ENCODE measurements at places on chromosomes 5 and 9.

DNA sequence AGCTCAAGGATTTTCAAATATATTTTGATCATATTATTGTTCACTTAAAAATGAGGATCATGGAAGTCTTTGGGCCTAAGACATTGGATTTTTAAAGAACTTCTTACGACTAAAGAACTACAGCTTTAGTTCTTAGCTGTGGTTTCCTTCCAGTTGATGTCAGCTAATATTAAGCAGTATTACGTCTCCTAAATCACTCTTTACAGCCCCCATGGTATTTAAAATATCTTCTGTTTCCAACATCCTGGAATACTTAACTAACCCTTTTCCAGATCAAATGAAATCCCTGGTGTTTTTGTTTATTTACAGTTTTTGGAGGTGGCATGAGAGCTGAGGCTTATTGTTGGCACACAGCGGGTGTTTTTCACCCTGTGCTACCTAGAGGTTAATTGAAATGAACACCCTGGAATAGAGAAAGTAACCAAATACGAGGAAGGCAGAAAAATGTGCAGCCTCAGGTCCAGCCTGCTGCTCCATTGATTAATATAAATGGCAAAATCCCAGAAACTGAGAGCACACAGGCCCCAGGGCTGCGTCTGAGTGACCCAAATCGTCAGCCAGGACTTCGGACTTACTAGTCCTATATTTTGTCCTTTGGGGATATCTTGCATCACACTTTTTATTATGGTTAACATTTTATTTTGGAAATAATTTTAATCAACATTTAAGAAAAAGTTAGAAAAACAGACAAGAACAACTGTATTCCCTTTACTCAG lies 52.3 kb upstream of the ICE1 start:
- no peak for DNase-seq

DNA sequence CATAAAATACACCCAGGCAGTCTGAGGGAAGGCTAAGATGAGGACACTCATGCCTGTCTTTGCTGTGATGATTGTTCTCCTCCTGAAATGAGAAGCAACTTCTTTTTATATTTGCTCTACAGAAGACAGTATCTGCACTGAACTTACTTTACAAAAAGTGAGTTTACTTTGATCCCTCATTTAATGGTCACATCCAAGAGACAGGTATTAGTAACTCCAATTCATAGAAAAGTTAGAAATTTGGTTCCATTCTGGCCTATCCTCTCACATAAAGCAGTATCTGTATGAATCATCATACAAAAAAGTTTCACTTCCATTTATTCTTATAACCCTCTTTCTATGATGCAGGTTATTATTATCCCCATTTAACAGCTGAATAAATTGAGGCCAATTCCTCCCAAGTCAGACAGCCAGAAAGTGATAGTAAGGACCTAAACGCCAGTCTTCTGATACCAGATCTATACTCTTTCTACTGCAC lies 15.2 kb downstream of the TSTD2 start:
- DNase-seq: no peak

GRCh38 chr5:8766448-8766847 lies 779.4 kb downstream of the SEMA5A start:
- DNase-seq: no peak

DNA sequence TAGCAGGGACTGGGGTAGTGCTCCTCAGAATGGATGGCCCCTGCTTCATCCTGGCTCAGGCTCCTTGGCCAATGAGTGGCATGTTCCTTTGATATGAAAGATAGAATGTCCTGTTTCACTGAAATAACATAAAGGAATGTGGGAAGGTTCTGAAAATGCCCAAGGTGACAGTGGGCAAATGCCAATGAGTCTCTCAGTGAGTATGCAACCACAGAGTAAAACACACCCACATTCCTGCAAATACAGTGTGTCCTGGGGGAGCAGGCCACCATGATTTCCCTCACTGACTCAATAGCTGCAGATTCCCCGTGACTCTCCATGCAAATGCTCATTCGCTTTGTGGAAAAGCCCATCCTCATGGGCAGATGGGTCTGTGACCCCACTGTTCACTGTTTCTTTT lies 36.4 kb downstream of the ZNF366 start:
- no peak for DNase-seq

GRCh38 chr5:158463938-158464337 lies 605.0 kb upstream of the CLINT1 start:
- no peak for DNase-seq

DNA sequence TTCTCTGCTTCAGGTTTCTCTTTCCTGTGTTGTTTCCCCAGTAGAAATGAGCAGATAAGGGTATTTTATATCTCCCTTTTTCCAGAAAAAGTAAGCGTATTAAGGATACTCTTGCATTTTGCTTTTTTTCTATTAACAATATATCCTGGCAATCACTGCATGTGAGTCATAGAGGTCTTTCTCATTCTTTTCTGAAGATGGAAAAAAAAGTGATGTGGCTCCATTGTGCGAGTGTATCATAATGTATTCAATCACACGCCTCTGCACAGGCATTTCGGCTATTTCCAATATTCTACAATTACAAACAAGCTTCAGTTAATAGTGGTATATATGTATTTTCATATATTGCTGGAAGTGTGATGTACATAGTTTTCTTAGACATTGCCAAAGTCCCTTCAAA lies 155.9 kb downstream of the MED27 start:
- DNase-seq: no peak

DNA sequence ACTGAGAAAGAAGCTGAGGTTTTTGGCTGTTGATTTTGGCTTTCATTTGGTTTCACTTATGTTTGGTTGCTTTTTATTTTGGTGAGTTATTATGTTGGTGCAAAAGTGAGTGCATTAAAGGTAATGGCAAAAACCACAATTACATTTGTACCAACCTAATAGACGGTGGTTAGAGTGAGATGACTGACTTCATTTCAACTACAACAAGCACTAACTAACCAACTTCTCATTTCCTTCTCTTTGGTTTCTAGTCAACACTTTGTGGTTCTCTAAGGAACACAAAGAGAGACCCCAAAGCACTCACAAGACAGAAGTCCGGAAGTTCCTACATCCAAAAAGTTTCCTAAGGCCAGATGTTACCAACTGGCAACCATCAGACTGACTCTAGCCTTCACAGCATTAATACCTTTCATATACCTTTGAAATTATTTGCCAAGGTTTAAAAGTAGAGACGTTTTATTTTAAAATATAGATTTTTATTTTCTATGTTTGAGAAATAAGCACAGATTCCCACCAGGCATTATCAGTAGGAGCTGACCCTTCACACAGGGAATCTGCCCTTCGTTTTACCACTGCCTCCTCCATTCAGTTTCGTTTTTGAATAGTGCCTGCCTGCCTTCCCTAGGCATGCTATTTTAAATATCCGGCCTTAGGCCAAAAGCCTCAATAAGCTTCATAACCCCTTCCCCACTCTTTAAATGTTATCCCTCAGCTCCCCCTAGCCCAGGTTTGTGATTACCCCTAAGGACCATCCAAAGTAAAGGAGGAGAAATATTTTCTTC lies 301.1 kb upstream of the PTGER4 start:
- no peak for DNase-seq

DNA sequence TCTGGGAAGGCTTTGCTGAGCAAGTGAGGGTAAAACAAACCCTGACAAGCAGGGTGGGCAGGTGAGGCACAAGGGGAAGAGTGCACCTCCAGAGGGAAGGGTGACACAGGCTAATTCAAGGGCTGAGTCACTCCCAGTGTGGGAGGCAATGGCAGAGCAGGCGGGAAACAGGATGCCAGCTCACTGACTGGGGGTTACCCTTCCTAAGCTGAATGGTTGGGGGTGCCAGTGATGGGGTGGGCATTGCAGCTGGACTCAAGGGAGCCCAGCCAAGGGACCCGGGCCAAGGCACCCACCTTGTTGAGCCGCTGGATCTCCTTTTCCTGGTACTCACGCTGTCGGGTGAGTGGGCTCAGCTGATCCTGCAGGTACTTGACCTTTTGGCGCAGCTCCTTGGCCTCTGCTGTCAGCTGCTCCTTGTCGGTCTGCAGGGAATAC lies 18.4 kb downstream of the GPX3 start:
- DNase-seq: no peak

- no peak for DNase-seq
These were observed 10.5 kb upstream of the NDST1 start for GRCh38 chr5:150497274-150497988.

DNA sequence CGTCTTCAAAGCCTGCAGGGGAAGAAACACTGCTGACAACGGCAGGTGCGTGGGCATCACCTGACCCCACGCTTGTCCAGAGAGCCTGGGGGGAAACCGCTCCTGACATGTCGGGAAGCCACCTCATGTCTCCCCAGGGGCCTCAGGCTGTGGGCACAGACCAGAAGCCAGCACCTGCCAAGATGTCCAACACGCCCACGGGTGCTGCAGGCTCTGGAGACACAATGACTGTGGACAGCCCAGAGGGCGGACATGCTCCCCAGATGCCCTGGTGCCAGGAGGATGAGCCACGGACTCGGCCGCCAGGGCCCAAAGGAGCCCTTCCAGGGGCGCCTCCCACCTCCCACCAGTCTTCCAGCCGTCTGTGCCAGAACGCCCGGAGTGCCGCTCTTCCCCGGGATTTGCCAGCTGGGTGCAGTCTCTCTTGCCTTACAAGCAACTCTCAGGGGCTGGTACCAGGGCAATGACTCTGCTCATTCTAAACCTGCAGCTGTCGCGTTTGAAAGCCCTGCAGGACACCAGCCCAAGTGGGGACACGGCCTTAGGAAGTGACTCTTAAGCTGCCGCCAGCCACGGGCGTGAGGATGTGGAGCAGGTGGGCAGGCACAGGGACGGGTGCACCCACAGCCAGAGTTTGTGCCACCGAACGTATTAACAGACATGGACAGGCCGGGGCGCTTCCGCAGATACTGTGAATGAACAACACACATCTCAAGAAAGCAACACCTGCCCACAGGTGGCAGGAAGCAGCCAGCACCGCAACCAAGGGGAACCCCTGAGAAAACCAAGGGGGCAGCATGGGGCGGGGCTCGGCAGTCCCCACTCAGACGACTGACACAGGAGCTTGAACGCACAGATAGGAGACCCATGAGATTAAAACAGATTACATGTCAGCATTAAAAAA lies 6.8 kb upstream of the LHX3 start:
- no peak for DNase-seq

GRCh38 chr9:113591899-113592625 lies 128.5 kb downstream of the RGS3 start:
- no peak for DNase-seq

DNA sequence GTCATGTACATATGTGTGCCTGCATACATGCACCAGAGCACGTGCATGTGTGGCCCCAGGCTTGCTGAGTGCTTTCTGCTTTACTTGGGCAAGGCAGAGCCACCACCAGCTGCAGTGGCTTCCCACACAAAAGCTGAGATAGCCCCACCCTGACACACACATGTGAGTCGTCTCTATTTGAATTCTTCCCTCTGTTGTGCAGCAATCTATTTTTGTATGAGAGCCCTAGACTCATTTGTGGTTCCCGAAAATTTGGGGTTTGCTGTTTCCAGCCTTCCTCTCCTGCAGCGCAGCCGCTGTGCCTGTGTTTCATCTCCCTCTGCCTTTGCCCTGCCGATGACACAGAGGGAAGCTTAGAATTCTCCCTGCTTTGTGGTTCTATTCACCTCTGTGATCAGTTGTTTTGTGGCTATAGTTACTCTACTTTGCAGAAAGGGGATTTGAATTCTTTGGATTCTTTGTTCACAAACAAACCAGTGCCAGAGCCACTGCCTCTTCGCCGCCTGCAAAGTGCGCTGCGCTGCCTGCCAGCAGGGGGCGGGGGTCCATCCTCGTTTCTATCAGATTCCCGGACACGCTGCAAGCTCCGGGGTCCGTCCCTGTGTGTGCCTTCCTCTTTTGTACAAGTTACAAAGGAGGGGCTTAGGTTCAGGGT lies 95.8 kb upstream of the DAP start:
- DNase-seq: no peak

DNA sequence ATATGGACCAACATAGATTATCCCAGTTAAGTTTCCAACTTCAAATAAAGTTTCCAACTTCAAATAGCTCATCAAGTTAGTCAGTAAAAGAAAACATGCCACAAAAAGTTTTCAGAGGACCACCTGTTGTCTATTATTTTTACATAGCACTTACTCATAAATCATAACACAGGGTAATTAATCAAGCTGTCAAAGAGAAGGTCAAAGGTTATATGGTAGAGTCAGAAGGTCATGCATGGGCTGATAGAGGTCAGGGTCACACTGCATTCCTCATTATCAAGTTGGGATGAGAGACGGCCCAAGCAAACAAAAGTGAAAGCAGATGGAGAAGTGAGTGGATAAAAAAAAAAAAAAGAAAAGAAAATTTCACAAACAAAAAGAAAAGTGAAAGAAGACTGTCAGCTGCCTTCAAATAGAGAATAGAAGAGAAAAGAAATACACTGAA lies 145.5 kb upstream of the POU5F2 start:
- no peak for DNase-seq
